ENCODE measurements at places on chromosomes 7 and 10.

DNA sequence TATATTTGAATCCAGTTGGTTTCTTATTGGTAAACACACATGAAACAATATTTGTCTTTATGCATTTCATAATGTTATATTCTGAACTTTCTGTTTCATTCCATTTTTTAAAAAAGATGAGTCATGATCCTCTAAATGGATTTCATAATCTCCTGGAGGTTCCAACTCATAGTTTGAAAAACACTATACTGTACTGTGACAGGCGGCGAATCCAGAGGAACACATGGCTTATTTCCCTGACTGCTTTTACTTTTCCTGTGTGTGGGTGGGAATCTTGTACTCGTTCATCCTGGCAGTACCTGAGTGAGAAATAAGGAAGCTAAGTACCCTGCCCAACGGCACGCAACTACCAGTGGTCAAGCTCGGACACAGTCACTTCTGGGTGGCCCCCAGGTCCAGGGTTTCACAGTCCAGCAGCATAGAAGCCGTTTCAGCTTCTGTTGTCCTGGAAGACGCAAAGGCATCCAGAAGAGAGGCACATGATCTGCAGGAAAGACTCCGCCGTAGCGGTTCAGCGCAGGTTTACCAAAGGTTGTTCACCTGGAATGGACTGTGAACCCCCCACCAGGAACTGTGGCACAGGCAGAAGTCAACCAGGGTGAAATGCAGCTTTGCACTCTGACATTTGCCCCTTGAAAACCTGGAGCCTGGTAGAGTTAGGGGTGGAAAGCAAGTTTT, 117.7 kb downstream of the CCNY start:
- no peak for DNase-seq

DNA sequence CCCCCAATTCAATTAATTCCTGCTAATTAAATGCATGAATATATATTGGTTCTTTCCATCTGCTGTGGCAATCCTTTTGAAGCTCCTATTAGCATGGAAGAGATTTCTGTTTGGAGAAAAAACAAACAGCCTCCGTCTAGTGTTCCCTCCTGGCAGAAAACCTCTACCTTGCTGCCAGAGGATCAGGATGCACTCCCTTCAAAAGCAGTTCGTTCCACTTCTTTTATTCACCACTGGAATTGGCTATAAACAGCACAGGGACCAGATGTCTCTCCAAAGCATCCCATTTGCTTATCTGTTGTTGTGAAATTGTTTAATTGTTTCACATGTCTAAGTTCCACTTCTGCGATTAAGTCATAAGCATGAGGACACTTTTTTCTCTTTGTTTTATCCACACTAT, 77.8 kb upstream of the PTN start:
- no peak for DNase-seq

- DNase-seq: no peak
Observed at GRCh38 chr7:158431055-158431940, 156.3 kb downstream of the PTPRN2 start.

GRCh38 chr7:94763268-94763667, 107.3 kb upstream of the SGCE start:
- no peak for DNase-seq

DNA sequence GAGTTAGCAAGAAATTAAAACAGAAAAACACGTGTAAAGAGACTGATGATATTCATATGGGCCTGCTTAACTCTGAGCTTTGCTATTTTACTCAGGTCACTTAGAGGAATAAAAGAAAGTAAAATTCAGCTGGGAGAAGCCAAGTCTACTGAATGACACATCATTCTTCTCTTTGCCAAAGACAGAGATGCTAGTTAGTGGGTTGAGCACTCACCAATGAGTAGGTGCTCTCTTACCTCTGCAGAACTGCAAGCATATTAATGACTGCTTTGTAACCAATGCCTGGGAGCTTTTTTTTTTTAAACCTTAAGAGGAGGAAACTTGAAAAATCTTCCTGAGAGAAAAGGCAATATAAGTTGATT, 44.8 kb upstream of the BAMBI start:
- DNase-seq: no peak

GRCh38 chr10:72171175-72171630, 44.6 kb upstream of the ANAPC16 start:
- DNase-seq: no peak

DNA sequence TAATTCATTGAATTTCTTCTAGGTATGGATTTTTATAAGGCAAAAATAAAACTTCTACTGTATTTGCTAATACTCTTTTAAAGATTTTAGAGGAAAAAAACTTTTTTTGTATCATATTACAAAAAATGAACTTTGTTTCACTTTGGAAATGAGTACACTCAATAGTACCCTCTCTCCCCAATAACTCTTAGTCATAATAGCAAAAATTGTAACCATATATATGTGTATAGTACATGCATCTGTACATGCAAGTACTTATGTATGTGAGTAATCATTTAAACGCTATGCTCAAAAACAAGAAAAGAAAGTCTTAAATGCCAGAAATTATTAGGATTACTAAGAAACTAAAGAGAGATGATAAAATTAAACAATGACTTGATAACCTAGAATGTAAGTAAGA, 95.9 kb upstream of the HGF start:
- no peak for DNase-seq

DNA sequence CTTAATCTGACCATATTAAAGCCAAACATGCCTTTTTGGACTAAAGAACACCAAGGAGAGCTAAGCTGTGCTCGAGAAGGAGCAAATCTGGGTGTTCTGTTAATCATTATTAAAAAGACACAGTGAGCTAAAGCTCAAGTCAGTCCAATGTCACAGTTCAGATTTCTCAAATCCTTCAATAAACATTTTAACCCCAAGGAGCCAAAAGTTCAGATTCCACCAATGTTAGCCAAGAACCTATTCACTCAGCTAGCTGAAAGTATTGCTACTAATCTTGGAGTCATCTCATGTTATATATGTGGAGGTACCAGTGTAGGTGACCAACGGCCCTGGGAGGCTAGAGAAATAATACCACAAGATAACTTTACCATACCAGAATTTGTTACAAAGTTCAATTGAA, 14.5 kb upstream of the ZNF33B start:
- no peak for DNase-seq

DNA sequence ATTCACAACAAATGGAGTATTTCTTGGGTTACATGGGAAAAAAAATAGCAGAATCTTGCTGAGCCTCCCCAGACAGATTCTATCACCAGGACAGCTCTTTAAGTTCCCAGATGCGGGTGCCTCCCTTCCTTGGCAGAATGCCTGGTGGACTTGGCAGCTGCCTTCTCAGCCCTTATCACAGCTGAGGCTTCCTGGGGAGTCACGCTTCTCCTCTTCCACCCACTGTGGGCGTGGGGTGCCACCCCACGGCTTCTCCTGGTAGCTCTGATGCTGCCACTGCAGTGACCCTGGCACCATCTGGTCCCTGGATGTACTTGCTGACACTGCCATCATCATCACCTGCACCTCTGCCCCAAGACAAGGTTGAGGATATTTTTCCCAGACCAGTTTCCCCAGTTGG, 16.2 kb upstream of the NME8 start:
- DNase-seq: no peak

DNA sequence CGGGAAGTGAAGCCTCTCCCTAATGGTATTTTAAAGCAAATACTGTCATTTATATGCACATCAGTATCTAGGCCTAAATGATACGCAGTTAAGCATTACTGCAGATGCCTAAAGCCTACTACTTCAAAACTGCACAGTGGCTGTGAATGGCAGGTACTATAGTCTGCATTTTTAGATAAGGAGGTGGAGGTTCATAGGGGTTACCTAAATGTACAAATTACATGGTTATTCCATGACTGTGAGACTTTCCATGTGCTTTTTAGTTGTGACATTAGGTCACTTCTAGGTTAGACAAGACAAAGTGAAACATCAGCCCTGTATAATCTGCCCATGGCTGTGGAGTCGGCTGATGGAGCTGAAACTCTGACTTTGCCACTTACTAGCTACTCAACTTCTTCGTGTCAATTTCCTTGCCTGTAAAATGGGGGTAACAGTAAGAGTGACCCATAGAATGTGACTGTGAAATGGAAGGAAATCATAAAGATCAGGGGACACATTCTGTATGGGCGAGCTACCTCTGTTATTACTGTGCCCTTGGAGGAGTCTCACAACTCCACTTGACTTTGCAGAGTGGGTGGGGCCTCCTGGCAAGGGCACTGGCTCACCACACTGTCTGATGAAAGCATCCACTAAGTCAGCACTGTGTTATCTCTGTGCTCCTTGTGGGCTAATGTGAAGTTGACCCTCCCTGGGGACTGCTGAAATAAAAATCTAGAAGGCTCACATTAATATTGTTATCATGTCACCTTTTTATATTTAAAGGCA, 239.4 kb downstream of the TNS3 start:
- DNase-seq: no peak

DNA sequence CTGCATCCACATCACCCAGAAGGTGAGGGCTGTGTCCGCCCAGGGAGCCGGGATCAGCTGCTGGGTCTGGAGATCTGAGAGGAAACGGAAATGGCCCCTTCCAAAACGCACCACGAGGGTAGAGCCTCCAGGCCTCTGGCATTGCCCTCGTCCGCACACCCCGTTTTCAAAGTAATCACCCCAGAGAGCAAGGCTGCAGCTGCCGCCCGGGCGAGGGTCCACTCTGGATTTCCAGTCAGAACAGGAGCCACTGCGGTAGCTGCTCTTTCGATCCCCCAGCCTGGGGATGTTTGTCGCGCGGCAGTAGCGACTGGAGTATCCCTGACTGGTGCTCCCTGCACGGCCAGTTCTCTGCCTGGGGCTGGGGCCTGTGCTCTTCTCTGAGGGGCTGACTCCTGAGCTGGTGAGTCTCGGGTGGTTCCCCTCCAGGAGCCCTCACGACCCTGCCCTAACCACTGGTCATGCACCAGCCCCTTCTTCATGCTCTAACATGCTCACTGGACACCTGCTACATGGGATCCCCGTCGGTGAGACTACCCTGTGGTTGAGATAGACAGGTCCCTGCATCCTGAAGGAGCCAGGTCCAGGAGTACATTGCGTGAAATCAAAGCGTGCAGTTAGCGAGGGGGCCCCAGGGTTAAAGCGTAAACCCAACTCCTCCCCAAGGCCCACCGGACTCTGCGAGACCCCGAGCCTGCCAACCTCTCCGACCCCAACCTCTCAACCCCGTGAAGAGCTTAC, 99.2 kb downstream of the FOXL3 start:
- no peak for DNase-seq

Data from stimulated activated CD8-positive, alpha-beta memory T cell treated with anti-CD3 and anti-CD28 coated beads, Interleukin-12 subunit alpha, Interleukin-12 subunit beta, amount 100 ng/mL, for 1 hour (primary cell).